ENCODE measurements at places on chromosomes 6 and 20. TPM values are rescaled to one million over a fixed set of nuclear protein-coding genes. Genes with fewer than 3 reads are reported as not detected.

DNA sequence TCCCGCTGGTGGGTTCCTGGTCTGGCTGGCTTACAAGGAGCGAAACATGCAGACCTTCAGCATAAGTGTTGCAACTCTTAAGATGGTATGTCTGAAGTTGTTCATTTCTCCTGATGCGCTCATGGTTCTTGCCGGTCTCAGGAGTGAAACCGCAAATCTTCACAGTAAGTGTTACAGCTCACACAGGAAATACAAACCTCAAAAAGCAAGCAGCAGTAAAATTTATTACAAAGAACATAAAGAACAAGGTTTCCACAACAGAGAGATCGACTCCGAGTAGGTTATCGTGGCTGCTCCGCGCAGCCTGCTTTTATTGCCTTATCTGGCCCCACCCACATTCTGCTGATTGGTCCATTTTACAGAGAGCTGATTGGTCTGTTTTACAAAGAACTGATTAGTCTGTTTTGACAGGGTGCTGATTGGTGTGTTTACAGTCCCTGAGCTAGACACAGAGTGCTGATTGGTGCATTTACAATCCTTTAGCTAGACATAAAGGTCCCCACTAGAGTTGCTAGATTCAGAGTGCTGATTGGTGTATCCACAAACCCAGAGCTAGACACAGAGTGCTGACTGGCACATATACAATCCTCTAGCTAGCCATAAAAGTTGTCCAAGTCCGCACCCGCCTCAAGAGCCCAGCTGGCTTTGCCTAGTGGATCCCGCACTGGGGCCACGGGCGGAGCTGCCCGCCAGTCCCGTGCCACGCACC is 39.2 kb downstream of the TRIM27 start:
- DNase-seq, result no peak

DNA sequence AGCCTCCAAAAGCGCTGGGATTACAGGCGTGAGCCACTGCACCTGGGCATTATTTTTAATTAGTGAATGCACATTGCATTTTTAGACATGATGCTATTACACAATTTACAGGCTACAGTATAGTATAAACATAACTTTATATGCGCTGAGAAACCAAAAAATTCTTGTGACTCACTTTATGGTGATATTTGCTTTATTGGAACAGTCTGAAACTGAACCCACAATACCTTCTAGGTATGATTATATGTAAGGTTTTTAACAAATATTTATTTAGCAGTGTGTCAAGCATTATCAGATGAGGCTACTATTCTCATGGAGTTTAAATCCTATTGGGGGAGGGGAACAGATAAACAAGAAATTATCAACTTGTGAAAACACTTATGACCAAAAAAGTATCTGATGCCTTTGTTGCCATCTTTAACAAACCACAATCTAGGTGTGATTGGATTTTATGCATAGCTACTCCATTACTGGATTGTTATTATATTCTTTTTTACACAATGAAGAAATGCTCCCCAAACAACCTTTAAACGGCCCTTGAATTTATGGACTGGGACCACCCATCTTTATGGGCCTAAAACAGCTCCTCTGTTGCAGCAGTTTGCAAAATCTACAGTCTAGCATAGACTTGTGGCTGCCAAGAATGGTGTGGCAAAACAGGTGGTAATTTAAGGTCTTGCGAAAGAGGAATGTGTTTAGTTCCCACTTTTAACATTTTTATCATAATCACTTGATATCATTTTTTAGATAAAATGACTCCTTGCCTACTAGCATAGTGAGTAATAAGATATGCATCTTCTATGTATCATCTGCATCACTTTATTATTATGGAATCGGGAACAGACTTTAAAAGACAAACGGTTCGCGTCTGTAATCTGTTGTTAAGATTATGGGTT is 159.2 kb upstream of the C6orf118 start:
- DNase-seq, result no peak

DNA sequence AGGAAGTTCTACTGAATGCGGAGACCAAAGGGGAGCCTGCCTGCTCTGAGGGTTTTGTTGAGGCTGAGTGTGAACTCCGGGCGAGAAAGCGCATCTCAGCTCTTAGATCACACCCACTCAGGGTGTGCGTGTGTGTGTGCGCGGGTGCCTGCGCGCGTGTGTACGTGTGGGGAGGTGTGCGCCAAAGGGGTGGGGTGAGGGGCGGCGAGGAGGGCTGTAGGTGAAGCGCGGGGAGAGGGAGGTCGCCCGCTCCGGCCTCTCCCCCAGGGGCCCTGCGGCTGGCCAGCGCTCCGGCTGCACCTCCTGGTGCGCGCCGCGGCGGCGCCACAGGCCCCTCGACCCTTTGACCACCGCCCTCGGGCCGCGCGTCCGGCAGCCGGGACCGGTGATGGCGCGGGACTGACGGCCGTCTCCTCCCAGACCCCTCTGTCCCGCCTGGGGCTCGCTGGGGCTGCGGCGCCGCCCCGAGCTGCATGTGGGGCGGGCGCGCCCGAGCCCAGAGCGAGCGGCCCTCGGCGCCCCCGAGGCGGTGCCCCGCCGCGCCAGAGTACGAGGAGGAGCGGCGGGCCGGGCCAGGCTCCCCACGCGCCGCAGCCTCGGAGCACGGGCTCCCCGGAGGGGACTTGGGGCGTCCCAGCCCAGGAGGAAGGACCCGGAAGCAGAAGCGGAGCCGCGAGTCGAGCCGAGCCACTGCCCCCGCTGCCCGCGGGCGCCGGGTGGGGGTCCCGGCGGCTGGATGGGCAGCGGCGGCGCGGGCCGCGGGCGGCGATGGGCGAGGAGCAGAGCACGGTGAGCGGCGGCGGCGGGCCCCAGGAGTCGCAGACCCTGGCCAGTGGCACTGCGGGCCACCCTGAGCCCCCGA is at the start of gene RNF217:
RNF217 (plus strand) TSS at position 661 of the 862 bp plus-strand sequence; CDS start at position 769, 108 bp downstream.
- peak; percentile 72 for DNase-seq

Gene HLA-DRB5
- total RNA-seq, result 3.7 TPM

GRCh38 chr6:112482373-112482772 is 135.2 kb downstream of the RFPL4B start:
- no peak for DNase-seq

Gene TMEM217
- not detected for total RNA-seq

Gene ADGRG6
- 4.7 TPM for total RNA-seq

GRCh38 chr6:148240461-148240840 is 102.2 kb upstream of the SASH1 start:
- DNase-seq, result no peak

DNA sequence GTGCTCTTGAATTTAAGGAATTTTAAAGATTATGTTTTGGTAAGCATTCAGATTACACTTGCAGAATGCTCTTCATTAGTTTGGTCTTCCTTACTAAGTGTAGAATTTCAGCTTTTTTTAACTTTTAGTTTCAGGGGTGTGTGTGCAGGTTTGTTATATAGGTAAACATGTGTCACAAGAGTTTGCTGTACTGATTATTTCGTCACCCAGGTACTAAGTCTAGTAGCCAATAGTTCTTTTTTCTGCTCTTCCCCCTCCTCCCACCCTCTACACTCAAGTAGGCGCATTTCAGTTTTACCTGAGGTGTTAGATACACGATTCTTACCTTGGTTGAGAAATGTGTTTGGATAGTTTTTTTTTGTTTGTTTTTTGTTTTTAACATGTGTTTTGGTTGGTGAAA is 68.3 kb downstream of the AFG1L start:
- no peak for DNase-seq

- no peak for DNase-seq
These were observed 475.3 kb upstream of the JARID2 start for GRCh38 chr6:14770572-14770971.

DNA sequence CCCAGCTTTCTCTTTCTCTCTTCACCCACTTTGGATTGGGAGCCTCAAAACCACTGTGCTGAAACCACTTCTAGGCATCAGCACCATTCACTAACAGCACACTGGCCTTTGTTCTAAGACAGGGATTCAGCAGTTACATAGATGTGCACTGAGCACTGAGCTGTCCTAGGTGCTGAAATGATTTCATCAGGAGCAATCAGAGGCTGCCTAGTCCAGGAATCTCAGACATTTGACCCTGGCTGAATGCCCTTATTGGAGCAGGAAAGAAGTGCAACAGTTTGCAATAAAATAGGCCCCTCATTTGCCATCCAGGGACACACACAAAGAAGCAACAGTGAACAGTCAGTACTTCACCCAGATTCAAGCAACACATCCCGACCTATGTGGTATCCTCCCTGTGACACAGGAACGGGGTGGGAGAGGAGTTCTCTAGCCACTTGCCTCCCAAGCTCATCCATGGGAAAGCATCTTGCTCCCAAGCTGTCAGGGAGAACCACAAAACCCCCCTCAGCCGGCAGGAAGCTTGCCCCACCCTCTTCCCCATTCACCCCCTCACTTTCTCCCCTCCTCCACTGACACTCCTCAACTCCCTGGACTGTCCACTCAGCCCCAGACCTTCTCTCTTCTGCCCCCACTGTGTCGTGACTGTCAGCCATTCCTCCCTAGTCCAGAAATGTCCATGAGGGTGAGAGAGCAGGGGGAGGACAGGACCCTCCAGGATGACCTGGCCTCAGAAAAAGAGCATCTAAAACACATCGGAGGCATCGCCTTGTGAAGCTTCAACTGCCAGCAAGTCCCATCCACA is 304.4 kb downstream of the PREX1 start:
- DNase-seq, result peak; percentile 45

- DNase-seq, result peak; percentile 97
These were observed 48.7 kb downstream of the PDYN start for GRCh38 chr20:1945134-1945618.

GRCh38 chr20:50295762-50296449 is 105.3 kb downstream of the CEBPB start:
- DNase-seq, result peak; percentile 31

GRCh38 chr20:43954704-43955061 is 40.0 kb downstream of the TOX2 start:
- no peak for DNase-seq

- DNase-seq, result no peak
These were observed 764.2 kb downstream of the TENT5A start for GRCh38 chr6:80988286-80988685.

Gene PRDM13
- not detected for total RNA-seq

Gene TDRD6
- total RNA-seq, result 0.28 TPM

DNA sequence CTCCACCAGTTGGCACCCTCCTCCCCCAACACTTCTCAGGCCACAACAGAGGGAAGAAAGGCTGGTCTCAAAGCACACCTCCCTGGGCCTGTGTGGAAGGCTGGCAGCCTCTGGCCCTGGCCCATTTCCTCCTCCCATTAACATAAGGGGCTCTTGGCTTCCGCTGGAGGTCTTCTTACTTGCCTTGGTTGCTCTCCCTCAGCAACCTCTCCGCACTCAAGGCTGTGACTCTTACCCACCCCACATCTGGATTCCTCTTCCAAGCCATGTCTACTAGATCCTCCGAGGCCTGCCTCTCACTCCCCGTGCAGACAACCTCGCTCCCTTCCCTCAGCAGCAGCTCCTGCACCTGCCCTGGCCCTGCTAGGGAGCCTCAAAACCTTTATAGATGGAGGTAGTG is 112.2 kb upstream of the PRND start:
- no peak for DNase-seq

Gene GPX5
- not detected for total RNA-seq

Gene SLC17A2
- not detected for total RNA-seq

Gene C4A
- total RNA-seq, result 547 TPM

Gene EDN3
- 0.95 TPM for total RNA-seq

GRCh38 chr6:14703586-14703985 is 542.3 kb upstream of the JARID2 start:
- DNase-seq, result no peak

Gene TMEM181
- total RNA-seq, result 29.1 TPM

GRCh38 chr6:25229671-25230321 is 49.4 kb upstream of the CARMIL1 start:
- DNase-seq, result no peak

GRCh38 chr6:3026791-3027626 is 27.3 kb downstream of the NQO2 start:
- no peak for DNase-seq
